ENCODE measurements at places on chromosomes 11 and 22.

DNA sequence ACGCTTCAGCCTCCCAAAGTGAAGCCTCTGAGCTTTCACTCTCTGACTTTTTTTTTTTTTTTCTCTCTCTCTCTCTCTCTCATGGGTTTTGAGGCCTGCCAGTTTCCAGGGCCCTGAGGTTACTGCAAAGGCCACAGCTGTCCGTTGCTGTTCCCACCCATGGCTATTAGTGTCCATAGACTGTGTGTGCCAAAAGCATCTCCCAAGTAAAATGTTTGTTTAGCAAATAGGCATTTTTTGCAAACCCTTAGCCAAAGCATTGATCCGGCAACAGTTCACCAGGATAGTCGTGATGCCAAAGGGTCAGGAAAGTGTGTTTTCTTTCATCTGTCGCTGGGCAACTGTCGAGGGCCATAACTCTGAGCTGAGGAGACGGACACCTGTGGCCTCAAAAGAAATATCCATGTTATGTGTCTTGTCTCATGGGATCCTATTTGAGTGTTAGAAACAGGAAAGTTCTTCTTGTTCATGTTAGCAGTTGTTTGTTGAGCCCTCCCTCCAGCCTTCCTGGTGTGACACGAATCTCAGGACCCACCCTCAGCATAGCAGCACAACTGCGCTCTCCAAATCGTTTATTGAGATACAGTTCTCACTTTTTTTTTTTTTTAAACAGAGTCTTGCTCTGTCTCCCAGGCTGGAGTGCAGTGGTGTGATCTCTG is 18.4 kb downstream of the FADS2 start:
- no peak for DNase-seq

GRCh38 chr11:6962141-6962540 is 35.9 kb downstream of the ZNF215 start:
- DNase-seq = no peak

GRCh38 chr22:30978304-30978962 is 9.4 kb downstream of the TUG1 start:
- no peak for DNase-seq

GRCh38 chr22:39095971-39096370 is 1.1 kb upstream of the APOBEC3H start:
- DNase-seq = no peak

DNA sequence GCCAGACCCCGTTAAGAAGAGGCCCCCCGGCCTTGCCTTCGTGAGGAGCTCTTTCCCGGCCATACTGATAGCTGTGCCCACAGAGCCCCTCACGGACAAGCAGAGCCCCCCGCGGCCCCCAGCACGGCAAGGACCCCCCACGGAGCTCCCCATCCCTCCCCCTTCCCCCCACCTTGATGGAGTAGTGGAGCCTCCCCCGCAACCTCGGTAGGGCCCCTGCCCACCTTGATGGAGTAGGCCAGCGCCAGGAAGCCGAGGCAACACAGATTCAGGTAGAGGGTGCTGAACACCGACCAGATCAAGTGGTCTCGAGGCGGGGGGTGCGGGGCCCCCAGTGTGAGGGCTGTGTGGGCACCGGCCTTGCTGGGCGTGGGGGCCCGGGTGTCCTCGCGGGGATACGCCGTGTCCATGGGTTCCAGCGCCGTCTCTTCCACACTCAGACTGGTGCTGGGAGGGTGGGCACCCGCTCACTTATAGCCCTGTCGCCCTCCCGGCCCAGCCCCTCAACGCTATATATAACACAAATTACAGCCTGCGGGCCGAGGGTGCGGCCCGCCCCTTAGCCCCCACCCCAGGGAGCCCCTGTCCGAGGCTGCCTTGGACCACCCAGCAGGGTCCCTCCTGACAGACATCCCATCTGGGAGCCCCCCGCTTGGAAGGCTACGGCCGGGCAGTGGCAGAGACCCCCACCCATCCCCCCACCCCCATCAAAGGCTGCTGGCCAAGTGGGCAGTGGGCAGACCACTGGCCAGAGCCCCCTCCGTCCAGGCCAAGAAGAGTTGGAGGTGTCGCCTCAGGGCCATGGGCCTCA is at the start of gene IFITM5:
TSS of gene IFITM5 (minus strand) at position 446 of the 811 bp plus-strand sequence. CDS start at position 410, 36 bp downstream.
- DNase-seq = no peak

- no peak for DNase-seq
Measured at GRCh38 chr22:38110863-38111852, 674 bp upstream of the BAIAP2L2 start.

DNA sequence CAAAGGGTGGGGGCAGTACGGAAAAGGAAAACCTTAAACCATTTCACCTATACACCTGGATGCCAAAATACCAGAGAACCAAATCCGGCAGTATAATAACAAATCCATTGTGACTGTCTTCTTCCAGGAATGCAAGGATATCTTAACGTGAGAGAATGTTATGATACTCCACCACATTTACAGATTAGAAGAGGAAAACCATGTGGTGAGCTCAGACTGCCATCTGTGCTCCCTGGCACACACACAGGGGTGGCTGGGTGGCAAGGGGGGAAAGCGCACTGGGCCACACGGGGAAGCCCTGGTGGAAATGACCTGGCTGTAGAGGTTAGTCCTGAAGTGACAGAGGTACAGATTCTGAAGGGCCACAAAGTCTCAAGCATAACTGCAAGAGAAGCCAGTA is 9.9 kb downstream of the EIF1AD start:
- no peak for DNase-seq

GRCh38 chr11:108852701-108853100 is 187.8 kb downstream of the DDX10 start:
- no peak for DNase-seq

- no peak for DNase-seq
Measured at GRCh38 chr11:68722143-68722542, 29.2 kb downstream of the TESMIN start.

DNA sequence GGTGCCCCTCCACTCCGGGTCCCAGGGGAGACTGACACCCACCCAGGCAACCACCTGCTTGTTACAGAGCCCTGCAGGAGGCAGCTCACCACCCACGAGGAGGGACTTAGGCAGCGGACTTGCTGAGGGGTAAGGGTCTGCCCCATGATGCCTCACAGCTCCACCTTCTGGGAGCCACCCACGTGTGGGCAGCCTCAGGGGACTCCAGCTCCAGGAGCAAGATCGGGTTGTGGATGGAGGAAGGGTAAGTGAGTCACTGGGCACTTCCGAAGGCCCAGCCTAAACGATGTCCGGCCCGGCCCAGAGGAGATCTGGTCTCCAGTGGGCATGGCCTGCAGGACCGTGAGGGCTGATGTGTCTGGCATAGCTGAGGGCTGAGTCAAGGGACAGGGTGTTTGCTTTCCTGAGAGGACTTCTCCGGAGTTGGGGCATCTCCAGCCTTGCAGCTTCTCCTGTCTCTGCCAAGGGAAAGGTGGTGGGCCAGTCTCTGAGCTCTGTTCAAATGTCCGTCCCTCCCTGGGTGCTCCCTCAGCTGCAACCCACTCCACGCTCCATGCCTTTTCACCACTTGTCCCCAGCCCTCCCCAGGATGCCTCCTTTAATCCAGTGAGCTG is 32.3 kb upstream of the P2RY2 start:
- no peak for DNase-seq

DNA sequence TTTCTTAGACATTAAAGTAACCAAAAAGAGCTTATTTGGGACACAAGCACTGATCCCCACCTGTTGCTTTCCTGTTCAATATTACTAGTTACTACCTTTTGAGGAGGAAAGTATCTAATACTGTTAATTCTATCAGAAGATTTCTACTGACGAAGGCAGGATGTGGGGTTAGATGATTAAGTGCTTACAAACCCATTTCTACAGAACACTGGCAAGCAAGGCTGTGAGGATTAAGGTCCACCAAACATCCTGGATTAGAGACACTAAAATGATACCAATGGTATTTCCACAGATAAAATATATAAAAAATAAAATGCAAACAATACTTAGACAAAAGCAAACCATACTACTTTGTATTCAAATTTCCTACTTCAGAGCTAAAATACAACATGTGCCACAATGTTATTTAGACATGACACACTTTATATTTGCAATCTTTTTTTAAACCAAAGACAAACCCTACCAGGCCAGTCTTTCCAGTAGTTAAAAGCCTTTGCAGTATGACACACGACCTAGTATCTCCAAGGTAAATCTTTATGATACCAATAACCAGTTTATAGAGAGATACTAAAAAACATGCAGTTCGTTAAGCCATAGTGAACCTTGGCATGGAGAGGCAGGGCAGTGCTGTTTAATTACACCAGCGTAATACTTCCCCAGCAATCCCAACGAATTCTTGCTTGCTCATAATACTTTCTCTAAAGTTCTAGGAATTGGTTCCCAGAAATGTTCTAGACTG is 71.2 kb upstream of the TP53AIP1 start:
- DNase-seq = no peak

DNA sequence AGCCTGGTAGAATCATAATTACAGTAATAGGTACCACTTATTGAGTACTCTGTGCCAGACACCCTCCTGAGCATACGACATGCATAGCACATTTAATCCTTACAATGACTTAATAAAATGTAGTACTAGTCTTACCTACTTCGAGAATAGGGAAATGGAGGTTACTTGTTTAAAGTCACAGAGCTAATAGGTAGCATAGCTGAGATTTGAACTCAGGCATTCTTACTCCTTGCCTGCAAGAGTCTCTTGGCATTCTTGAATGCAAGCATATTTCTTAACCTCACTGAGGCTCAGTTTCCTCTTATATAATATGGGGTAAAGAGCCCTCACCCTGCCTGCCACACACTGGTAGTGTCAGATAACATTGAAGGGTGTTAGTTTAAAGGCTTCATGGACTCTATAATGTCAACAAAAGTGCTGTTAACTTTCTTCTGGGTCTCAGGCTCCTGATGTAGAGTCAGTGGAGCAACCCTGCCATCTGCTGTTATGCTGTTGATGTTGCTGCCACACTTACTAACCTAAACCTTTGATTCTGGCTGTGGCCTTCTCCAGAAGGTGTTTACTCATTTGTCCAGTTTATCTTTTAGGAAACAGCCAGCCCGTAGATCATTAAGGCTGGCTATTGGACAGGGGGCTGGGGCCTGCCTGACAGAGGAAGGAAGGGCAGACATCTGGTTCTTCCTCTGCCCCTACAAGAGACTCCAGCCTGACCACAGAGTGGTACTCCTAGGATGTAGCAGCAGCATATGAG is 18.9 kb downstream of the LIMK2 start:
- peak; percentile 20 for DNase-seq

- no peak for DNase-seq
Measured at GRCh38 chr11:122690384-122690783, 34.9 kb downstream of the UBASH3B start.

DNA sequence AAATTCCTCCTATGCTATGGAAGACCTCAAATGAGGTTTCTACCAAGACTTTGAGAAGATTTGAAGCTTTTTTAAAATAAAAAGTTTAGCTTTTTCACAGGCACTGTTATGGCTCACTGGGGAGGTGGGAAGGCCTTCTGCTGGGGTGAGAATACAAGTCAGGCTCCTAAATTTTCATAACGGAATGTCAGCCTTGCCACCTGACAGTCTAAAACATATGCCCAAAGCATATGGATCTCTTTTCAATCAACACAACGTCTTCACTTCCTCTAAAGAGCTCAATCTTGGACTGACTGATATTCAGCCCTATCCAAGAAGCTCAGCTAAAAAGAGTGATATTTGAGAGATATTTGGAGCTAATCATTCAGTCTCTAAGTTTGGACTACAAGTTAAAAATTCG is 57.1 kb upstream of the LIN7C start:
- no peak for DNase-seq

DNA sequence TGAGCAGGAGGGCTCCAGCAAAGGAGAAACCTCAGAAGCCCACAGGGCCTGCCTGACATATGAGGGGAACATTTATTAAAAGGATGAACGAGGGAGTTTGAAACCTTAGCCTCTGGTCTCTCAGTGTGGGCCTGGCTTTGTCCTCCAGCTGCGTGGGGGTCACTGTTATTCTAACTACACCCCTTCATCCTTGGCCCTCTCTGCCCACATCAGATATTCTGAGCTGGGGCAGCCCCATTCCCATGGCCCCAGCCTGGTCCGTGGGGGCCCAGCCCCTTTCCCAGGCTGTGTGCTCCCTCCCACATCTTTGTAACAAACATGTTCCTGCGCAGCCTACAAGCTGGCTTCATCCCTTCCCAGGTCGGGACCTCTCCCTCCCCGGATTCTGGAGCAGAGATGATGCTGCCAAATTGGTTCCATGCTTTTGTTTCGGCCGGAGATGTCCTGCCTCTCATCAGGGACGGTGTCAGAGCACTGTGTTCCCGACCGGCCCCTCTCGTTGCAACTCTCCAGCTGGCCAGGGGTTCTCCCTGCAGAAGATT is 4.0 kb downstream of the FXYD6 start:
- no peak for DNase-seq

DNA sequence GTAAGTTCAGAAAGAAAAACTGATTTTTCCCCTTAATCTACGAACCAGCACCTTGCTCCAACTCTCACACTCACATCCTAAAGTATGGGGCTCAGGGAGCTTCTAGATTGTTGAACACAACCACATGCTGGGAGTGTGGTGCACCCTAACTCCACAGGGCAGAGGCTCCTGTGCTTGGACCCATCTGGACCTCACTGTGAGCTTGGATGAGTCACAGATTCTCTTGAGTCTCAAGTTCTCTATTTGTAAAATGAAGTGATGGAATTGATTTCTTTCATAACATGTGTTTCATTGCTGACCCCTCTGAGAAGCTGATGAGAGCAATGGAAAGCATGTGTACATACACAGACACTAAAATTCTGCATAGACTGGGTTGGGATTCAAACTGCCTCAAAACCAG is 109.7 kb downstream of the PGR start:
- no peak for DNase-seq

DNA sequence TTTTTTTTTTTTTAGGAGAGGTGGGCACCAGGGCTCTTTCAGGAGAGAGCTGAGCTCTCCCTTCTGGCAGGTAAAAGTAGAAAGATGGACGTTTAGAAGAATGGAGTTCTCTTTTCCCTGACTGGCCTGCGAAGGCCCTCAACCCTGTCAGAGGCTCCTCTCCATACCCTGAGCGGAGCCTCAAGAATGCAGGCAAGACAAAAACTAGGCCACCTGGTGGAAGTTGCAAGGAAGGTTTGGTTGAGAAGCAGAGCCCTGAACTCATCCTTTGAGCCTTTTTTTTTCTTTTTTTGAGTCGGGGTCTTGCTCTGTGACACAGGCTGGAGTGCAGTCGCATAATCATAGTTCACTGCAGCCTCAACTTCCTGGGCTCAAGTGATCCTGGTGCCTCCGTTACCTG is 1.4 kb downstream of the OTOG start:
- no peak for DNase-seq

DNA sequence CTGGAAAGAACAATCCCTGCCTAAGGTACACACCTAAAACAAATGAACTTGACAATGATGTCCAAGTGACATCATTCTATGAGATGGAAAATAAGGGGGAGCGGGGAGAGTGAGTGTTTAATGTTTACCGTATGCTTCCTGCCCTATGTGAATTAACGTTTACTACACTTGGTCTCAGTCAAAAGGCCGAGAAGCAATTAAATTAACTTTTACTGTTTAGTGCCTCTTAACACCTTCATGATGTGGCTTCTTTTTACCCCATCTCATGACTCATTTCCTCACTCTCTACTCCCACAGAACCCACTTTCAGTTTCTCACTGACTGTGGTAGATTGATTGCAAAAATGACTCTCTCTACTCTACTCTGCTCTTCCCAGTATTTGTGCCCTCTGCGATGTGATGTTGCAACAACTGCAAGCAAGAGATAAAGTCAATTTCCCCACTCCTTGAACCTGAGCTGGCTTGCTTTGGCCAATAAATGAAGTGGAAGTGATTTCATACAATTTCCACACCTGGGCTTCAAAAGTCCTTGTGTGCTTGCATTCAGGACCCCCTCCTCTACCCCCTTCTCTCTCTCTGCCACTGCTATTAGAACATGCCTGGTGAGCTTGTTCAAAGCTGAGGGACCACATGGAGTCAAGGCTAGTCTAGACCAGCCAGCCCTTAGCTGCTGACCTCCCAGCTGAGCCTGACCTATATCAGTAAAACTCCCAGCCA is 11.6 kb upstream of the ALKBH3 start:
- no peak for DNase-seq

GRCh38 chr11:110349138-110349996 is 53.0 kb upstream of the RDX start:
- no peak for DNase-seq

Measured in activated T-helper 1 cell treated with Interleukin-2 at 50 U/mL for 16 hours (primary cell).